ENCODE measurements at places on chromosomes 12 and 14.

DNA sequence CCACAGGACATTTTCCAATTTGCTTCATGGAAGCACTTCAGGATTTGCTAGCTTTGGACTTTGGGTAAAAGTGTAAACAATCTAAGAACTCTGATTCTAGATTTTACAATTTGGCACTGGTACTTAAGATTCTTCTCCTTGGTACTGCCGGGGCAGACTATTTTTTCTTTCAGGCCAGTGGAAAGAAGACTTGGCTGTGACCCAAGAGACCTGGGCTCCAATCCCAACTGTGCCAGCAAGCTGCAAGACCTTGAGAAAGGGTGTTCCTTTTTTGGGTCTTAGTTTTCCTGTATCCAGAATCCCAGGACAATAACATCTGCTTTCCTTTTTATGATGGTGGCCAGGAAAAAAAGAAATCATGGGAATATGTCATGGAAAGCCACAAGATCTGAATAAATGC lies 148.1 kb upstream of the CRY1 start:
- no peak for DNase-seq

- DNase-seq: peak; percentile 94
These were observed 79.4 kb upstream of the HIF1A start for GRCh38 chr14:61615743-61616523.

DNA sequence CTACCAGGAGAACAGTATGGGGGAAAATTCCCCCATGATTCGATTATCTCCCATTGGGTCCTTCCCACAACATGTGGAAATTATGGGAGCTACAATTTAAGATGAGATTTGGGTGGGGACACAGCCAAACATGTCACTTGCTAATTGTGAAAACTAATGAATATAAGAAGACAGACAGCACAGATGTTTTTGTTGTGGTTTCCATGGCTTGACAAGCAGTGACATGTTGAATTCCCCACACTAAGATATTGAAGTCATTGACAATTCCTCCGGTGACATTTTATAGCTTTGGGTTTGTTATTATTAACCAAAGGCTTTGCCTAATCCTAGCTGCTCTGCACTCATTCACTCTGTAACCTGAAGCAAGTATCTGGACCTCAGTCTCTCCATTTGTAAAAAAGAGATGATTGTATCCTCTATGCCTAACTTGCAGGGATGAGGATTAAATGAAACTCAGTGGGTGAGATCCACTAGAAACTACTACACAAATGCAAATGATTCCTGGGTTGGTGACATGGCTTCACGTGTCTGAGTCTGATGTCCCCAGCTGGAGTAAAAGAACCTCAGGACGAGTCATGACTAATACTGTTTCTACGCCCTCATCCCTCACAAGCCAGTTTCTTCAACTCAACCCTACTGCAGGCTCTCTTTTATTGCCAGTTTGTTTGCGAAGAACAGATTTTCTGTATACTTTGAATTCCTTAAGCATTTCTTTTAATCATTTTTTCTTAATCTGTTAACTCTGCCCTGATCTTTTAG lies 71.6 kb downstream of the ASCL1 start:
- no peak for DNase-seq

DNA sequence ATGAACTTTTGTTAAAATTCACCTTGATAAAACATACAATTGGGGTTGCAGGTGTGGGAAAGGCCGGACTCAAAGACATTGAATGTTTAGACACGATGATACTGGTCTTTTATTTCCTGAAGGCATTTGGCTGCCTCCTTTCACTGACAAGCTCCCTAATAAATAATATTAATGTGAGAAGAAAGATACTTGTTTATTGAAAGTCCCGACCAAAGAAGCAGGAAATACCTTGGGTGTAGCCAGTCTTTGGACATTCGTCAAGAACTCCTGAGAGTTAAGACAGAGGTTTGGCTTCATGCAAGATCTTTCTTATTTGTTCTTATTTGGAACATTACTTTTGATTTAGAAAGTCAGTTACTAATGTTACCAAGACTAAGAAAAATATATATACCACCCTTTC lies 1133.8 kb upstream of the SEL1L start:
- DNase-seq: peak; percentile 1

- no peak for DNase-seq
These were observed 31.8 kb downstream of the ISCA2 start for GRCh38 chr14:74525361-74525851.

DNA sequence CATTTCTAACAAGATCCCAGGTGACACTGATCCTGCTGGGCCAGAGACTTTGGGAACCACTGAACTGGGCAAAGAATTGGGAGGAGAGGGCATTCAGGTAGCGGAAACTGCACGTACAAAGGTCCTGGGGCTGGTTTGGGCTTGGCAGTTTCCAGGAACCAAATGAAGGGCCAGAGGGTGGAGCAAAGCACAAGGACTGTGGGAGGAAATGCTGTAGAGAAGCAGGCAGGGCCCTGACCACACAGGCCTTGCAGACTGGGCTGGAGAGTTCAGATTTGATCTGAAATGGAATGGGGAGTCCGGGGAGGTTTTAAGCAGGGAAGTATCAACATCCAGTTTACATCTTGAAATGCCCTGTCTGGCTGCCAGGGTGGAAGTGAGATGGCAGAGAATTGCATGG lies 195.1 kb downstream of the PHETA1 start:
- DNase-seq: no peak

All from fibroblast of the aortic adventitia (primary cell).